CD8-positive, alpha-beta memory T cell (primary cell): ENCODE measurements at places on chromosomes 1 and 21. TPM values are rescaled to one million over a fixed set of nuclear protein-coding genes. Genes with fewer than 3 reads are reported as not detected.

GRCh38 chr1:245598524-245599305, 443.9 kb downstream of the KIF26B start:
- no peak overlapping the region for H3K27ac ChIP-seq
- H3K4me1 ChIP-seq, result no peaks in the 10 kb centered on the region
- no peak overlapping the region for H3K4me3 ChIP-seq
- DNase-seq, result no peak

CACNA1S gene
- total RNA-seq, result not detected

DNA sequence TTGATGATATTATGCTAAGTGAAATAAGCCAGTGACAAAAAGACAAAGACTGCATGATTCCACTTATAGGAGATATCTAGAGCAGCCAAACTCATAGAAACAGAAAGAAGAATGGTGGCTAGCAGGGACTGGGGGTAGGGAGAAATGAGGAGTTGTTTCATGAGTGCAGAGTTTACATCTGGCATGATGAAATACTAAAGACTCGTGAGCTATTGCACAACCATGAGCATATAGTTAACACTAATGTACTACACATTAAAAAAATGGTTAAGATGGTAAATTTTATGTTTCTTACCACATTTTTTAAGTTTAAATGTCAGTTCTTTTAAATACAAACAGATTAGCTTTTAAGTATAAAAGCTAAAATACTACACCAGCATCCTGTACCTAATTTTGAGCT, 57.8 kb downstream of the ESRRG start:
- no peak for DNase-seq
- no peaks in the 10 kb centered on the region for H3K27me3 ChIP-seq
- H3K27ac ChIP-seq, result no peak overlapping the region
- H3K4me1 ChIP-seq, result no peaks in the 10 kb centered on the region
- no peak overlapping the region for H3K4me3 ChIP-seq

DNA sequence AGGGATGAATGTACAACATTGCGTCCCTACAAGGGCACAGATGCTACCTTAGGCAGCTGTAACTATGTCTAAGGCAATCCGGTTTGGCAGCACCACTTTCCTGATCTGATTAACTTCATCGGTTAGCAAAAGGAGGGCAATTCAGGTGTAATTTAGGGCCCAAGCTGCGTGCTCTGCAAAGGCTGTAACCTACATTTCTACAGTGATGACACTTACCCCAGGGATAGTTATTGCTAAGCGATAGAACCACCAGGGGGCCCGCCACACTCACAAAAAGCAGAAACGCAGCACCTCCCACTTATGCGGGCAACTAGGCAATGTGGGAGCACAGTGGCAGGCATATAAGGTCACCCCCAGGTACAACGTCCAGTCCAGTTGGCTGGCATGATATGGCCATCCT, 113.5 kb downstream of the GDAP2 start:
- no peak overlapping the region for H3K4me3 ChIP-seq
- no peaks in the 10 kb centered on the region for H3K4me1 ChIP-seq
- H3K36me3 ChIP-seq, result no peaks in the 10 kb centered on the region
- no peaks in the 10 kb centered on the region for H3K27me3 ChIP-seq

GRCh38 chr1:83850834-83851233, 148.1 kb downstream of the TTLL7 start:
- H3K4me3 ChIP-seq, result no peak overlapping the region
- H3K36me3 ChIP-seq, result no peaks in the 10 kb centered on the region
- no peak overlapping the region for H3K27ac ChIP-seq
- H3K27me3 ChIP-seq, result no peaks in the 10 kb centered on the region
- H3K4me1 ChIP-seq, result no peaks in the 10 kb centered on the region
- DNase-seq, result no peak

GRCh38 chr1:109639063-109639840, 16.6 kb upstream of the GSTM4 start:
- no peak overlapping the region for H3K27ac ChIP-seq
- no peaks in the 10 kb centered on the region for H3K36me3 ChIP-seq
- peaks cover 13% of the 10 kb centered on the region for H3K4me1 ChIP-seq
- no peak overlapping the region for H3K4me3 ChIP-seq

RASSF5 gene
- total RNA-seq, result 163 TPM

DNA sequence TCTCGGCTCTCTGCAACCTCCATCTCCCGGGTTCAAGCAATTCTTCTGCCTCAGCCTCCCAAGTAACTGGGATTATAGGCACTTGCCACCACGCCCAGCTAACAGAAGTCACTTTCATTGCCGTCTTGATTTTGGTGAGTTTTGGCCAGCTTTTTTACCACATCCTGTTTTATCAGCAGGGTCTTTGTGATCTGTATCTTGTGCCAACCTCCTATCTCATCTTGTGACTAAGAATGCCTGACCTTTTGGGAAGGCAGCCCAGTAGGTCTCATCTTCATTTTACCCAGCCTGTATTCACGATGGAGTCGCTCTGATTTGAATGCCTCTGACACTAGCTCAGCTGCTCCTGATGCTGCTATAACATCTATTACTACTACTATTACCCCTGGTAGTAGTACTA, 46.8 kb upstream of the BARHL2 start:
- no peak for DNase-seq
- H3K4me3 ChIP-seq, result no peak overlapping the region
- H3K27me3 ChIP-seq, result no peaks in the 10 kb centered on the region
- H3K36me3 ChIP-seq, result no peaks in the 10 kb centered on the region

DNA sequence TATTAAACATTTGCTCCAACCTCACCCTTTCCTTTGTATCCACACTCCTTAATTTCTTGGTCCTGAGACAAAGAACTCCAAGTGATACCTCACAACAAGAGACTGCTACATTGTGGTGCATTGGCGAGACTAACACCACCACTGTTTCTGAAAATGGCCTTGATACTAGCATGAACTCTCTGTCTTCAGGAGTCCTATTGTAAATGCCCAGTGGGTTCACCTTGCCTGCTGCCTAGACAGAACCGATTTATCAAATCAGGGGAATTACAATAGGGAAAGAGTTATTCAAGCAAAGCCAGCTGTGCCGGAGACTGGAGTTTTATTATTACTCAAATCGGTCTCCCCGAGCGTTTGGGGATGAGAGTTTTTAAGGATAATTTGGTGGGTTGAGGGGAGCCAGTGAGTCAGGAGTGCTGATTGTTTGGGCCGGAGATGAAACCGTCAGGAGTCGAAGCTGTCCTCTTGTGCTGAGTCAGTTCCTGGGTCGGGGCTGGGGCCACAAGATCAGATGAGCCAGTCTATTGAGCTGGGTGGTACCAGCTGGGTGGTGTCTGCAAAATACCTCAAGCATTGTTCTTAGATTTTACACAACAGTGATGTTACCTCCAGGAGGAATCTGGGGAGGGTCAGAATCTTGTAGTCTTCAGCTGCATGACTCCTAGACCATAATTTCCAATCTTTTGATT, 83.1 kb downstream of the DESI2 start:
- no peaks in the 10 kb centered on the region for H3K4me1 ChIP-seq
- H3K27me3 ChIP-seq, result no peaks in the 10 kb centered on the region
- no peak overlapping the region for H3K27ac ChIP-seq

DNA sequence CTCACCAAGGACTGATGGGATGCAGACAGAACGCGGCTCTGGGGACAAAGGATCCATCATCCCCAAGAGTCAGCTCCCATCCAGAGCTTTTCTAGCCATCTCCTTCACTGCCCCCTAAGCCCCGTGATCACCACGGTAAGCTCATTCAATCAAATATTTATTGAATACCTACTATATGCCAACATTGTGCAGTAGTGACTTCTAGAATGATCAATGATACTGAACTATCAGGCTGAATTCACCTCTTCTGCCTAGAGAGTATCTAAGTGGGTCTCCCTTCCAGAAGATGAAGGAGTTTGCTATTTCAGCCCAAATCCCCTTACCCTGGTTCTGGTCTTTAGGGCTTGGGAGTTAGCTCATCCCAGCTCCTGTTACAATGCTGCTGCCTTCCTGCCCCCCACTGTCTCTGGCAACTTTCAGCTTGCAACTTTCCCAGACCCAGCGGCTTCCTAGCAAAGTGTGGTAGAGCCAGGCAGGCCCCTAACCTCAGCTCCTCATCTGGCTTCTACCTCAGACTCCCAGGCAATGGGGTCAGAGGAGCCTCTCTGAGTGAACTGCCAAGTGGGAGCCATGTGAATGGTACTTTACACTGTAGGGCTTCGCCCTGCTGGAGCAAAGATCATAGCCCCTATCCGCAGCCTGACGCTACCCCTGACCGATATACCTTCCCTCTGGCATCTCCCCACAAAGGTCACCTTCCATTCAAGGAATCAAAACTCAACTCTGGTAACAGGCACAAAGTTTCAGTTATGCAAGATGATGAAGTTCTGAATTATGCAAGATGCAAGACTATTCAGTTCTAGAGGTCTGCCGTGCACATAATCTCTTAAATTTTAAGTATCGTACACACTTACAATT, 20.9 kb downstream of the TMEM53 start:
- H3K36me3 ChIP-seq, result peaks cover 9% of the 10 kb centered on the region
- no peak overlapping the region for H3K27ac ChIP-seq
- H3K4me1 ChIP-seq, result no peaks in the 10 kb centered on the region
- H3K4me3 ChIP-seq, result no peak overlapping the region
- H3K27me3 ChIP-seq, result no peaks in the 10 kb centered on the region

C1QTNF12 gene
- 0.51 TPM for total RNA-seq

GRCh38 chr1:28778021-28778420, 33.9 kb upstream of the OPRD1 start:
- DNase-seq, result no peak
- no peak overlapping the region for H3K27ac ChIP-seq
- H3K4me3 ChIP-seq, result no peak overlapping the region
- H3K36me3 ChIP-seq, result no peaks in the 10 kb centered on the region
- peaks cover 10% of the 10 kb centered on the region for H3K4me1 ChIP-seq

DNA sequence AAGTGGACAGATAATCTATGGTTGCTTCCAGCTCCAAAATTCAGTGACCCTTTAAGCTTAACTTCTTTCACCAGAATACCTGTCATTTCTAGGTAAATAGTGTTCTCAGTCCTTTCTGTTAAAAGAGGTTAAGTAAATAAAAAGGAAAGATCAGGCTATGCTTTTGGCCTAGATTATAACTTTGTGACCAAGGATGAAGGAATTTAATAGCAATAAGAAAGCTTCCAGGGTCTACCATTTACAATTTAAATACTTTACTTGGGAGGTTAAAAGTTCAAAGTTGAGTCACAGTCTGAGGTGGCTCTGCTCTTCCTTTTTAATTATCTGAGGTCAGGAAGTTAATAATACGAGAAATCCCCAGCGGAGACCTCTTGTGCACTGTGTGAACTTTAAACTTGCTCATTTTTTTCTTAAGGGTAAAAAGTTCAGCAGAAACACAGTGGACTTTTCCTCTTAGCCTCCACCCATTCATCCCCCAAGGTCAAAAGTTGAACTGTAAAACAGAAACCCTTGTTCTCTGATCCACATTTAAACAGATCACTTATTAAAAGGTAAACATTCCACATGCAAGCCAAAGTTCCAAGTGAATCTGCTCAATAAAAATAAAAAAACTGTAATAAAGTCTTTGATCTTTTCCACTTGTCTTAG, 187.1 kb downstream of the NRIP1 start:
- no peaks in the 10 kb centered on the region for H3K4me1 ChIP-seq
- H3K36me3 ChIP-seq, result no peaks in the 10 kb centered on the region
- DNase-seq, result no peak

GRCh38 chr1:55726994-55727393, 511.8 kb upstream of the USP24 start:
- no peak overlapping the region for H3K27ac ChIP-seq
- DNase-seq, result no peak
- H3K4me3 ChIP-seq, result no peak overlapping the region
- no peaks in the 10 kb centered on the region for H3K27me3 ChIP-seq

SFN gene
- total RNA-seq, result not detected

SMIM34 gene
- total RNA-seq, result not detected

DNA sequence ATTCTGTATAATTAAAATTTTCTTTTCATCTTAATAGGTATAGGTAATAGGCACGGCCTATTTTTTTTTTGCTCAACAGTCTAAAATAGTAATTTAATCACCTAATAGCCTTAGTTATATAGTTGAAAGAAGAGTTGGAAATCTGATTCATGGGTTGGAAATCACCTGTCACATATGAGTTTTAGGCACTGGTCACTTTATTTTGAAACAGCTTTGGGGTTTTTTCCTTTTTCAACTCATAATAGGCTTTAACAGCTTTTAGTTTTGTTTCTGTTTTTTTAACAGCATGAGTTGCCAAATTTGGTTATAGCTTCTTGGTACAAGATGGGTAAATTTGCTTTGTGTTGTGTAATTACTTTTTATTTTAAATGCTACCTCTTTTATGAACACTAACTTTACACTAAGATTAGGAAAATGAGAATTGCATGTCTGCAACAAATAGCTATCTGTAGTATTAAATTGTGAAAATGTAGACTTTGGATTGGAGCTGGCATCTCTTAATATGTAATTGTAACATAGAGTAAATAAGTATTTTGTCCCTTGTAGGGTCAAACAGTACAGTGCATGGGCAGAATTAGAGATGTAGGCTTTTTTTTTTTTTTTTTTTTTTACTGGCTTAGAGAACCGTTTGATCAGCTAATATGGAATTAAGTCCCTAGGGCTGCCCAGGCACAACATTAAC, 109.8 kb downstream of the OSBPL9 start:
- DNase-seq, result no peak
- H3K27me3 ChIP-seq, result no peaks in the 10 kb centered on the region
- peaks cover 22% of the 10 kb centered on the region for H3K4me1 ChIP-seq
- H3K4me3 ChIP-seq, result no peak overlapping the region
- no peaks in the 10 kb centered on the region for H3K36me3 ChIP-seq

- peaks cover 10% of the 10 kb centered on the region for H3K4me1 ChIP-seq
- no peaks in the 10 kb centered on the region for H3K27me3 ChIP-seq
- DNase-seq, result no peak
- no peak overlapping the region for H3K4me3 ChIP-seq
- no peaks in the 10 kb centered on the region for H3K36me3 ChIP-seq
Observed at GRCh38 chr1:28112388-28113241, 24.2 kb upstream of the EYA3 start.

NFIA gene
- total RNA-seq, result 6.1 TPM

GRCh38 chr1:9127395-9128165, 1.3 kb downstream of the GPR157 start:
- no peaks in the 10 kb centered on the region for H3K27me3 ChIP-seq
- H3K4me1 ChIP-seq, result peaks cover 21% of the 10 kb centered on the region
- no peaks in the 10 kb centered on the region for H3K36me3 ChIP-seq
- H3K27ac ChIP-seq, result no peak overlapping the region

DNA sequence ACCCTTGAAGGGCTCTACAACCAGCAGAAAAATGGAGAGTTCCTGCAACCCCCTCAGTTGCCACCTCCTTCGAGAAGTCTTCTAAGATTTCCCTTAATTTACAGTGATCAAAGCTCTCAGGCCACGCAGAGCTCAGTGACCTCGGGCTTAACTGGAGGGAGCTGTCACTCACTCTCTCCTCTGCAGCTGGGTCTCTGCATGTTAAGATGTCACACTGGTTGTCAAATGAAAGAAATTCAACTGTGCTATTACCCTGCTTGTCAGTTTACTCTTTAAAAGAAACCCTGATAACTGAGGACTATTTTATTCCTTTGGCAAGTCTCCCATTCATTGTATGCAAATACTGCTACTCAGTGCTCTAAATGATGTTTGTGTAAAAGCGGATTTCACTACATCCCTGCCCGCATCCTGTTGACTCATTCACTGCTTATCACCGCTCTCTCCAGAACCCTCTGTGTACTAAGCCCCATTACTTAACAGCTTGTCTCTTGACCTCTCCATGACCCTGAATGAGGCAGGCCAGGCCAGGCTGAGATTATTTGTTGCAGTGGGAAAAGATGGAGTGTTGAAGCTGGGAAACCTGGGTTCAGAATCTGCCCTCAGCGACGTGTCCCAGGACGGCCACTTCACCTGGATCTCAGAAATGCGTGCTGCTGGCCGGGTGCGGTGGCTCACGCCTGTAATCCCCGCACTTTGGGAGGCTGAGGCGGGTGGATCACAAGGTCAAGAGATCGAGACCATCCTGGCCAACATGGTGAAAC, 13.7 kb downstream of the DHRS3 start:
- H3K36me3 ChIP-seq, result peaks cover 6% of the 10 kb centered on the region
- peak; percentile 67 for DNase-seq
- no peaks in the 10 kb centered on the region for H3K27me3 ChIP-seq
- no peak overlapping the region for H3K4me3 ChIP-seq

DSCAM gene
- not detected for total RNA-seq
